ENCODE measurements at places on chromosomes 11 and 22. TPM values are rescaled to one million over a fixed set of nuclear protein-coding genes. Genes with fewer than 3 reads are reported as not detected.

GRCh38 chr11:1171985-1172728, 14.4 kb downstream of the MUC5AC start:
- DNase-seq = no peak

The TEAD1 gene
- total RNA-seq = 78.1 TPM

DNA sequence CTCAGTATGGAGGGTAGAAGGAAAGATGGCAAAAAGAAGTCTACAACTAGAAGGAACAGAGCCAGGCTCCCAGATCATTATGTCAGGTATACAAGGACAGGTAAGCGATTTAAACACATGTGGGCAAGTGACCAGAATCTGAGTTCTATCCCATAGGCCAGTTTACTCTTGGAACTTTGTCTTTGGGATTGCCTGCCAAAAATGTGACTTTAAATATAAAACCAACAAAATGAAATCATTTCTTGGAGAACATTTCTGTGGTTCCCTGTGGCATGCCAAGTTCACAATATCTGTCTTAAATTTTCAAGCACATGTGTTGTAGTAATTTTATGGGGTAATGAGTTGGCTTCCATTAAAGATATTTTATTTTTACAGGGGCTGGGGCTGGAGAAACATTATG, 141.0 kb downstream of the SLC17A6 start:
- no peak for DNase-seq

The BDNF gene
- total RNA-seq = 0.87 TPM

GRCh38 chr11:84899134-84899533, 728.0 kb downstream of the DLG2 start:
- no peak for DNase-seq
